GM12878 (cell line): ENCODE measurements at places on chromosomes 6 and 20. TPM values are rescaled to one million over a fixed set of nuclear protein-coding genes. Genes with fewer than 3 reads are reported as not detected.

GRCh38 chr20:24488800-24489175 is 19.4 kb downstream of the SYNDIG1 start:
- DNase-seq: no peak

DNA sequence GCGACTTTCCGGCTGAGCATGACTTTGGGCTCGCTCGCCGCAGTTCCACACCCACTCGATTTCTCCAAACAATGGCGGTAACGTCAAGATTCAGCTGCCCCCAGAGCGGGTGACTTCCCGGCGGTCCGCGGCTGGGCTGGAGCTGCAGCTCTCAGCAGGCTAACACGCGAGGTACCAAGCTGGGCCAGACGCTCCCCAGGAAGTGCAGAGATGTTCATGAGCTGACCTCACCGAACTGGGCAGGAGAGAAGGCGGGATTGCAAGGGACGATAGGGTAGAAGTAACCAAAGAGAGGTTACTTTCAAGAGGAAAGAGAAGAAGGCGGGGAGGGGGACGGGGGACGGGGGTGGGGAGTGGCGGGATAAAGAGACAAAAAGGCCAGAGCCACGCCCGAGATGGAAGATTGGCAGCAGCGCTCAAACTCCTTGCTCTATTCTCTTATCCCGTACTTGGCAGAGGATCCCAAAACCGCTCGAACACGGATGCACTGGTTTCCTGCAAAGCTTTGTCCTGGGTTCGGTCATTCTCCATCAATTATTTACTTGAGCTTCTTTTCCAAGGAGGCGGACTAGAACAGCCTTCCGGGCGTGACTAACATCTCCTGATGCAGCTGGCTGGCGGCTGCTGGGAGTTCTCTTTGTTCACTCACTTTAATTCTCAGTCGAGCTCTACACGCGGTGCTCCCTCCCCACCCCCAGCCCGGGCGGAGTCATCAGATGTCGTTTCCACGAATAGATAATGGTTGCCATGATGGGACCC is at the start of gene MTCL3:
Gene MTCL3 (minus strand): TSS at position 626 of the 759 bp plus-strand sequence.
- no peak for DNase-seq

GRCh38 chr6:123810948-123811347 is 7.3 kb downstream of the NKAIN2 start:
- DNase-seq: no peak

DNA sequence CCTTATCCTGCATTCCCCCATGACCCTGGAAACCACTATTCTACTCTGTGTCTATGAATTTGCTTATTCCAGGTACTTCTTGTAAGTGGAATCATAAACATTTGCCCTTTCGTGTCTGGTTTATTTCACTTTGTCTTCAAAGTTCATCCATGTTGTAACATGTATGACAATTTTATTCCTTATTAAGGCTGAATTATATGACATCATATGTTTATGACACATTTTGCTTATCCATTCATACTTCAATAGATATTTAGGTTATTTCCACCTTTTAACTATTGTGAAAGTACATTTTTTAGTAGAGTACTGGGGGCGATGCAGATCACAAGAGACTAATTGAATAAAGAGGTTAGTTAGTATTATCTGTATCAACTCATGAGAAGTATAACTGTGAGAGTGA is 591.6 kb downstream of the UTRN start:
- no peak for DNase-seq

DNA sequence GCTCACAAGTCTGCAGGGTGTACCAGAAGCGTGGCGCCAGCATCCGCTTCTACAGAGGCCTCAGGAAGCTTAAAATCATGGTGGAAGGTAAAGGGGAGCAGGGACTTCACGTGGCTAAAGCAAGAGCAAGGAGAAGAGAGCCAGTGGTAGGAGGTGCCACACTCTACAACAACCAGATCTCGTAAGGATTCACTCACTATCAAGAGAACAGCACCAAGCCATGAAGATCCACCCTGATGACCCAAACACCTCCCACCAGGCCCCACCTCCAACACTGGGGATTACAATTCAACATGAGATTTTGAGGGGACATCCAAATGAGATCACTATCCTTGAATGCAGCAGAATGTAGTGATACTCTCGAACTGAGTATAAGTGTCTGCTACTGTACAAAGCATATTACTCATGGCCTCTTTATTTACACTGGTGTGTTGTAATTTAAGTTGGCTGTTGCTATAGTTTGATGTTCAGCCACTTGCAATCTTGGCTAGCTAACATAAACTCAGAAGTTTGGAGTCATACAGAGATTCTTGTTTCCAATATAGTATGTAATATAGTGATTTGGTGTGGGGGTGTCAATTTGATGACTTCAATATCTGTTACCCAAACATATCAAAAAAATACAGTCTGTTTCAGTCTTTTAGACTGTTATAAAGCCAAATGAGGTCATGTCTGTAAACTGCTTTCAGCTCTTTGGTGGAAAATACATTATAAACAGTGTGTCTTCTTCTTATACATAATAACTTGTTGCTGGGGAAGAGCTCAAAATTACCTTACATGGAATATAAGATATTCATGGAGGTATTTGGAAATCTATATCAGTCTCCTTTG is 39.4 kb upstream of the MYLIP start:
- no peak for DNase-seq

DNA sequence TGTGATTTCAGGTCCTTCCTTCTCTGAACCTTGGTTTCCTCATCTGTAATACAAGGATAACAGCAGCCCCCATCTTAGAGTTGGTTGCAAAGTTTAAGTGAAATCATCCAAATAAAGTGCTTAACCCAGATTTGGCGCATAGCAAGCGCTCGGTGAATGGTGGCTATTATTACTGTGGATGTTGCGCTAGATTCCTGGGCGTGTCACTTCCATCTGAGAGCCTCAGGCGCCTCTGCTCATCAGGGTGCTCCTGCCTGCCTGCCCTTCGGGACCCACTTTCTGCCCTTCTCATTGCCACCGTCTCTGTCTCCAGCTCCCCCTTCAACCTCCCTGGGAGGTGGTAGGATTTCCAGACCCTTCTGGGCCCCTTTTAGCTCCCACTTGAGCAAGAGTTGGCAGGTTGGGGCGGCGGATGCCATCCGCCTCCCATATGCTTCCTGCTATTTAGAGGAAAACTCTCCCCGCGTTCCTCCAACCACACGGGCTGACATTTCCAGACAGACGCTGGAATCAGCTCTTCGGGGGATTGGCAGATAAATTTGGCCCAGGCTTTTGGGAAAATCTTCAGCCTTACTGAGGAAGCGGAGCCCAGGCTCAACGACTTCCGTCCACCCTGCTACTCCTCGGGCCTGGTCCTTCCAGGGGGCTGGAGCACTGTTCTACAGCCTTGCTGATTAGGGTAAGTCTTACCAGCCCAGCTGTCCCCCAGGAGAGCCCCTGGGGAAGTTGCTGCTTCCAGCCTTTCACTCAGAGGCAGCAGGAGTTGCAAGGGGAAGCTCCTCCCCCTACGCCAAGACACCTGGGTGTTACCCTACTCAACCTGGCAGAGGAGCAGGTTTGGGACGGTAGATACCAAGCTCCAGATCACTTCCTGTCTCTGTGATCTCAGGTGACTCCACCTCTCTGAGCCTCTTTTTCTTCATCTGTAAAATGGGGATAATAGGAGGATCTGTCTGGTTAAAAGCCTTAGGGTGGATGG is 71.5 kb downstream of the DLGAP4 start:
- DNase-seq: no peak

DNA sequence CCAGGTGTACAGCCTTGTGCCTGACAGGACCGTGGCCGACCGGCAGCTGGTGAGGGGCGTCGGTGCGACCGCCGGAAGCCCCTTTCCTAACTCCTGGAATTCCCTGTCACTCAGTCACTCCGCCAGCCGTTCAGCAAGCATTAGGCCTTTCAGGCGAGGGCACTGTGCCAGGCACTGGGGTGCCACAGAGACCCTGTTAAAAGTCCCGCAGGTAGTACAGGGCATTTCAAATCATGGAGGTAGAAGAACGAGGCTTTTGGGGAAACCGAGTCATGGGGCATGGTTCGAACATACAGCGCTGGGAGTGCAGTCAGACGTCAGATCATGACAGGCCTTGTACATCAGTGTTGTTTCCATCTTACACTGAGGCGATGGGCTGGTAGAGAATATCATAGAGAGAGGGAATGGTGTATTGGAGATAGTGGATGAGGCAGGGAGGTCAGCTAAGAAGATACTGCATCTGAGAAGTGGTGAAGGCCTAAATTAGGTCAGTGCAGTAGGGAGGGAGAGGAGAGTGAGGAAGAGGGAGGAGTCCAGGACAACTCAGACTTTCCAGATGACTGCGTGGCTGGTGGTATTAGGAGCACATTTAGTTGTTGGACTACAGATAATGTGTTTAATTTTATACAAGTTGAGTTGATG is 892 bp upstream of the DXO start:
- DNase-seq: no peak

The TFAP2D gene
- total RNA-seq: not detected in 2 replicates

The TBXT gene
- total RNA-seq: not detected in 2 replicates

The RXRB gene
- 27.1 and 30.3 TPM in 2 replicates for total RNA-seq

The PPIL4 gene
- total RNA-seq: 13.1 and 14.7 TPM in 2 replicates

The CLDN20 gene
- not detected in 2 replicates for total RNA-seq

The ZNF318 gene
- total RNA-seq: 27.9 and 29.3 TPM in 2 replicates
